ENCODE measurements at places on chromosomes 7 and 10.

DNA sequence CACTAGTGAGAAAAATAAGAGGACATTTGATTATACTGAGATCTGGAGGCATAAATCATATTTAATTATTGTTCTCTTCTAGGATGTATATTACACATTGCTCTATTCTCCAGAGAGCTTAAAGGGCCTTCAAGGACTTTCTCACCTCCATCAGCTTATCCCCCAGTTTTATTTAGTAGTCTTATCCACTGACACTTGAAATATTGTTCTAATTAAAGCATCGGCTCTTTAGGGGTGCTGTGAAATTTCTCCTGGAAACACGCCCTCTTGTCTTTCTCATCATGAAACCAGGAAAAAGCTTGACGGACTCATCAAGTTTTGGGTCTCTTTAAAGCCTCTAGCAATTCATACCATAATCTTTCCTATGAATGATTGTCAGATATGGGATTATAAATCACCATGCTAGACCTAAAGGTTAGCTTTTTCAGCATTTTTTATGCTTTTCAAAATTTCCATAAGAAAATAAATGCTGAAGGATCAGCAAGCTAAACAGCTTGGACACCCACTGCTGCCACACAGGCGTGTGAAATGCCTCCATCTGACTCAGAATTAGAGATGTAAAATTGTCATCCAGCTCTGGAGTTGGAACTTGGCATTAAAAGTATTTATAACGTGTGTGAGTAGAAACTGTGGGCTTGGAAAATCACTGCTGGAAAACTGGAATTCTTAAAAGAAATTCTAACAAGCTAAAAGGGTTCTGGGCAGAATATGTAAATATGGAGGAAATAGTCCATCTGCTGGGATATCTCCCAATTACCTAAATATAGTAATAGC, 216.3 kb downstream of the CHRM2 start:
- DNase-seq: no peak

- DNase-seq: no peak
Measured at GRCh38 chr10:31147210-31147608, 115.5 kb upstream of the ZNF438 start.

- no peak for DNase-seq
Measured at GRCh38 chr10:7085913-7086589, 324.8 kb downstream of the SFMBT2 start.

- DNase-seq: no peak
Measured at GRCh38 chr7:141193066-141193465, 119.2 kb downstream of the TMEM178B start.

GRCh38 chr7:116252249-116252648, 41.9 kb downstream of the TES start:
- DNase-seq: no peak

DNA sequence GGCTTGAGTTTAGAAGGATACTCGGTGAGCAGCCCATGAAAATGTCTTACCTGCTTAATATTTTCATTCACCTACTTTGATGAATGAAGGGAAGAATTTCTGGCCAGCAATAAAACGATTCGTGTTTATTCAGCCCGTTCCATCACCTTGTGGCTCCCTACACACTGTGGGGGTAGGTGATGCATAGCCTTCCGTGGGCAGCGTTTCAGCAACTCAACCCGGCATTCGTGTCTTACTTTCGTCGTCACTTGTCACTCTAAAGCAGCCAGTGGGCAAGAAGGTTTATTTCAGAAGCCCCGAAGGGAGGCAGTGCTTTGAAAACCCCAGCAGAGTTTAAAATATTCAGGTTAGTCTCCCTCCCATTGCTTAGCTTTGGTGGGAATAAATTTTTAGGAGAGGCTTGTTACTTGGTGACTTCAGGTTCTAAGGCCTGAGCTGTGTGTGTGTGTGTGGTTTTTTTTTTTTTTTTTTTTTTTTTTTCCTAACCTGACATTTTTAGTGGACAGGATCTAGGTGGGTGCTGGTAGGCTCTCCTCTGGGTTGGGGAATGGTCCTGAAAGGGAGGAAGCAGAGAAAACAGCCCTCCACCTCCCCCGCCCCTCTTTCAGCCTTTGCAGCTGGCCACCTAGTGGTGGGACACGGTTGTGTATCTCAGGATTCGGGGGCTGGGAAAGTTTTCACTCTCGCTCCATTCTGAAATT, 1.8 kb downstream of the GRK5 start:
- no peak for DNase-seq

DNA sequence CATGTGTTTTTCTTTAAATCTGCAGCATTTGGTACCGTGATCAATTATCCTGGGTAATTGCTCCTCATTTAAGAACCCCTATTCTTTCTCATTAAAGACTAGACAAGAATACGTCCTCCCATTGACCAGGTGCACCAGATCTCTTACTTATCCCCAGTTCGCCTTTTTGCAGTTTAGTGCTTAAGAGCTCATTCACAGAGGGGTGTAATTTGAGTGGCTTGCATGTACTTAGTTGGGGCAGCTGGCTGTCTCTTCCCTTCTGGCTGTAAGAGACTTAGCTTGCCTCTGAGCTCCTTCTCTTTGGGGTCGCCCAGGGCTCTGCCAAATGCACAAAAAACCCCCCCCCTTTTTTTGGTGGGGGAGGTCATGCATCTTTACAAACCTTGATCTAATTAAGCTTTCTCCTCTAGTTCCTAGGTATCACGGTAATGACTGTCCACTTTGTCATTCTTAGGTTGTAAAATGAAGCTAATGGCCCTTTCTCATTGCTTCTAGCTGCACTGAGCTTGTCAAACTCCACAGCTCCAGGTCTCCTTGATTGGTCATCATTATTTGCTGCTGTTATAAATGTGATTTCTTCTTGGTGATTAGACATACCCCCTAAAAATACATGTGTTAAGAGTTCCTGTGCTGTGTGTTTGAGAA, 26.3 kb downstream of the GAD2 start:
- no peak for DNase-seq

DNA sequence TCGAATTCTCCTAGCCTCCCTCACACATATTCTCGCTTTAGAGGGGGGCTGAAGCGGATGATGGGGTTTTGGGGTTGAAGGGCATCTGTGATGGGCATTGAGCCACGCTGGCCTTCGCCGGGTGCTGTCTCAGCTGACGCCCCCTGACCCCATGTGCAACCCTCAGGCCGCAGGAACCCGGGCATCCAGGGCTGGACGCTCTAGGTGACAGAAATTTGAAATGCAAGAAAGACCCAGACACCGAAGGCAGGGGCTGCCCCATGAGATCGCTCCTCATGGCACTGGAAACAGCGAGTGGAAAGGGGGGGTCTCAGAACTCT, 664 bp upstream of the C10orf88 start:
- DNase-seq: no peak

DNA sequence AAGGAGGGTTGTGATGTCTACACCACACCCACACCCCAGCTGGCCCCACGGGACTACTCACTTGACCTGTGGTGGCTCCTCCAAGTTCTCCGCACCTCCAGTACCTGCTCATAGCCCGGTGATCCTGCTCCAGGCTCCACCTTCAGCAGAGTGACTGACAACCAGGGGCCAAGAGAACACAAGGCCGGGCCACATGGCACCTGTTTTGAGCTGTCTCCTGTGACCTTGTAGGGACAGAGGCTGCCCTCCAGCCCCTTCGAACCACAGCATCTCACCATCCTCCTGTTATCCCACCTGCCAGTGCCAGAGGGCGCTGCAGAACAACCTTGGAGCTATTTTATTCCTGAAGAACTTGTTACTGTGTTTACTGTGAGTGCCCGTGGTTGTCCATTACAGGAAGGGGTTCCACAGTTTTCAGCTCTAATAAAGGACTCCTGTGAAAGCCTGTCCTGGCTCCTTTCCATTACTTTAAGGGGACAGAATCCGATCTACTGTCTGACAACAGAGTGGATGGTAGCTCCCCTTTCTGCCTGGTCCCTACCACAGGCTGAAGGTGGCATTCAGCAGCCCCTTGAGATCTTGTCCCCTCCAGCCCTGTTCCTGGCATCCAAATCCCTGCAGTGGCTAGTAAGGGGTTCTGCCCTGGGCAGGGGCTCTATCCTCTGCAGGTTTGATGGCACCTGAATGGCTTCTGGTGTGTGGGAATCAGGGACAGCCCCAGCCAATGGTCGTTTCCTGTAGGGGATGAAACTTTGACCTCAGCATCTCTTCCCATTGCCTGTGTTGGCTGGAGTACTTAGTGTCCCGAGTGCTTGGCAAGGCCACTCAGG, 50.8 kb downstream of the C10orf120 start:
- no peak for DNase-seq

Data from SK-N-MC (cell line).